ENCODE measurements at places on chromosomes 3 and 15.

DNA sequence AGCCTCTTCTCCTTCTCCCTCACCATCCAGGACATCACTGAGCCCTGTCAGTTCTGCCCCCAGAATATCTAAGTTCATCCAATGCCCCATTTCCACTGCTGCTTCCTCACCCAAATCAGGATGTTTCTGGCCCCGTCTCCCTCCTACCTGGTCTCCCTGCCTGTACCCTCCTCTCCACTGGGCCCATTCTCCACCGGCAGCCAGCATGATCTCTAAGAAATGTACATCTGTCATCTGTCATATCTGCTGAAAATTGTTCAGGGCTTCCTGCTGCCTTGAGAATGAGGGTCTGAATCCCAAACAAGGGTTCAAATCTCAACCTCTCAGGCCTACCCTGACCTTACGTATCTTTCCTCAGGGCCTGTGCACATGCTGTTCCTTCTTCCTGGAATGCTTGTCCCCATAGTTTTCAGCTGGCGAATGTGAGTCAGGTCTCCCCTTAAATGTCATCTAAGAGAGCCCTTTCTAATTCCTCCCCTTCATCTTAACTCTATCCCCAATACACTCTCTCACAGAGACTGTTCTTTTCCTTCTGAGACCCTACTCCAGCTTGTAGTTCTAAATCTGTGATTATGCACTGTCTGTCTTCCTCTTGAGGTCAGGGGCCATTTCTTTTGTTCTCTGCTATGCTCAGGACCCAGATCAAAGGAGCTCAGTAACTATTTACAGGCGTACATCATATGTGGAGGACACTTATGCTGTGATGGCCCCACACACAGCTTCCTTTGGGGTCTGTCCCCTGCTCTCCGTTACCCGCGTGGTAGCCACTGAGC is 40.8 kb downstream of the SMAD3 start:
- DNase-seq: no peak

DNA sequence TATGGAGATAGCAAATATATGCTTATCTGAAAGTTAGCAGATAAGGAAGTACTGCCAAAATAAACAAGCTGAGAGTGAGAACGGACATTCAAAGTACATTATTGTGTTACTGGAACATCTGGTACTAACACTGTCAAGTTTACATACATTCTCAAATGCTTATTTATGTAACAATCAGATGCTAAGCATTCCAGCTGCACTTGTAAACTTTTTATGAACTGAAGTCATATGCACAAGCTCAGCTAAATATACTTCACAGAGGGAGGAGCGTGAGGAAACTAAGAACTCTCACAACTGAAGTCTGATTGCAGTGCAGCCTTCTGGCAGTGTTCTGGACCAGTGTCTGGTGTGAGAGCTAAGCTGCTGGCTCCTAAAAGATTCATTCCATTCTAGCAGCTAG is 223.7 kb upstream of the NANOGP8 start:
- no peak for DNase-seq

DNA sequence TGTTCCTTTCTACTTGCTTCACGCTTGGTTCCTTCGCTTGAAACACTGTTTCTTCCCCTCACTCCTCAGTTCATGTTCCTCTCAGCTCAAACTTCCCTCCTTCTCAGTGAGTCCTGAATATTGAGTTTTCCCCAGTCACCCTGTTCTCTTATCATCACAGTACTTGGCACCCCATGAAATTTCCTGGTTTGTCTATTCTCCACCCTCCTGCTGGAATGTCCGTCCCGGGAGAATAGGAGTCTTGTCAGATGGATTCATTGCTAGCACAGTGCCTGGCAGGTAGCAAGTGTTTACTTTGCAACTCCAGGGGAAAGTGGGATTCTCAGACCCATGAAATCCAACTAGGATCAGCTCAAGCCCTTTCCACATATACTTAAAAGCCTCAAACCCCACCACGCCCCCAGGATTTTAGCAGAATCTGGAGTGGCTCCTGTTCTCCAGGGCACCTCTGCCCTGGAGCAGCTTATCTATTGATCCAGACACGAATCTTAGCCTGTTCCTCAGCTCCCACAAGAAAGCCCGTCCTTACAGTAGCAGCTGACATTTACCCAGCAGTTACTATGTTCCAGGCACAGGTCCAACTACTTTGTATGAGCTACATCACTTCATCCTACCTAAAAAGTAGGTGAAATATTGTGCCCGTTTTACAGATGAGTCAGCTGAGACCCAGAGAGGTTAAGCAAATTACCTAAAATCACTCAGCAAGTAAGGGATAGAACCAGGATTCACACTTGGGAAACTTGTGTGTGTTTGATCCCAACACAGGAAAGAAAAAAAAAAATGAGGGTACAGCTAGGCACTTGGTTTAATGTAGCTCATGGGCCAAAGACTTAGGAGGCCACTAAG is 36.8 kb upstream of the MAP3K13 start:
- no peak for DNase-seq

- DNase-seq: no peak
Observed at GRCh38 chr3:117243657-117244056, 534.1 kb downstream of the TUSC7 start.

DNA sequence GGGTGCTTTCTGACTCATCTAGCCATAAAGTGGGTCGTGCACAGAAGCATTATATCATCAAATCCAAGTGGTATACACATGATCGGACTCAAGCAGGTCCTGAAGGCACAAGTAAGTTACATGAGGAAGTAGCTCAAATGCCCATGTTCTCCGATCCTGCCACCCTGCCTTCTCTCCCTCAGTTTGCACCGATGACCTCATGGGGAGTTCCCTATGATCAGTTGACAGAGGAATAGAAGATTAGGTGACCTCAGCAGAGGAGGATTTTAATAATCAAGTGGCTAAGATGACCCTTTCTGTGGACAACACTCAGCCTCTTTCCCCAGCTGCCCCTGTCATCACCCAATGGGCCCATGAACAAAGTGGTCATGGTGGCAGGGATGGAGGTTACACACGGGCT is 149.5 kb downstream of the TBC1D5 start:
- DNase-seq: no peak

GRCh38 chr3:43996379-43997301 is 245.0 kb upstream of the TOPAZ1 start:
- no peak for DNase-seq

DNA sequence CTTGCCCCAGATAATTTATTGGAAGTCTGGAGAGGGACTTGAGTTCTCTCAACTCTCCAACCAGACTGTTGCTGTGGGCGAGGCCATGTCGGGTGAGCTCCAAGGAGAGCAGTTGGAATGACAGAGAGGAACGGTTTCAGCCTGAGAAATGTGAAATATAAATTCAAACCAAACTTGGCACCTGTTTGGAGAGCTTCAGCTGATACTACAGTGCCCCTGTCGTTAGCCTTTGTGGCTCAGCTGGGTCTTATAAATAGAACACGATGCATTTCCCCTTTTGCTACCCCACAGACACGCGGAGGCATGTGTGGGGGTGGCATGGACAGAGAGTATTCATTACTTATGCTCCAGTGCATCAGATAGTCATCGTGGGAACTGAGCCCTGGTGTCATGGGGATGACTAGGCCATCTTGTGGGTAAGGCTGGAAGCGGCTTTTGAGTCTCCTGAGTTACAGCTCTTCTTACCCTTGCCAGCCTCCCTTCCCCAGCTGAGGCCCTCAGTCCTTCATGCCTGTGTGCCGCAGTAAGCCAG is 15.6 kb downstream of the SMAD3 start:
- no peak for DNase-seq

- DNase-seq: no peak
Observed at GRCh38 chr3:117837391-117837790, 1127.8 kb downstream of the TUSC7 start.

DNA sequence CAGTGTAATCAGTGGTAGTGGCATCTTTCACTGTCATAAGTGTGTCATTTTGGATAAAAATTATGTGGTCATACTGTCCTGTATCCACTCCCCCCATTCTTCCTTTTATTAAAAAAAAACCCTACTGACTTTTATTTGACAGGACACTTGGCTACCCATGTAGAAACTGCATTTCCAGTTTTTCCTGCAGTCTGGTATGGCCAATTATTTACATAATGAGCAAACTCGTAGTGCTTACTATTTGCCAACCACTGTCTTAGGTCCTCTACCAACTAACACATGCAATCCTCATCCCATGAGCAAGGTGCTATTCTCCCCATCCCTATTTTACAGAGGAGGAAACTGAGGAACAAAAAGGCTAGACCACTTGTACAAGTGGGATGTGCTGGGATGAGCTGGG is 129.1 kb downstream of the MECOM start:
- DNase-seq: no peak

- DNase-seq: no peak
Observed at GRCh38 chr15:69421498-69421897, 7.3 kb downstream of the KIF23 start.

All from activated T-helper 1 cell treated with anti-CD3 and anti-CD28 coated beads, Interleukin-2, amount 50 U/mL, for 16 hours (primary cell).